ENCODE measurements at places on chromosomes 4 and X.

GRCh38 chr4:3476341-3476747 lies 13.2 kb downstream of the DOK7 start:
- DNase-seq = no peak

- DNase-seq = no peak
Measured at GRCh38 chrX:25004040-25004439, 11.7 kb downstream of the ARX start.

- DNase-seq = no peak
Measured at GRCh38 chrX:46710927-46711623, 47.8 kb downstream of the SLC9A7 start.

- DNase-seq = no peak
Measured at GRCh38 chr4:146342600-146343192, 128.4 kb downstream of the REELD1 start.

- DNase-seq = no peak
Measured at GRCh38 chrX:98141466-98141865, 1257.8 kb downstream of the RPA4 start.

- no peak for DNase-seq
Measured at GRCh38 chr4:95505799-95506198, 43.0 kb downstream of the UNC5C start.

GRCh38 chrX:54288277-54288676 lies 69.6 kb downstream of the WNK3 start:
- no peak for DNase-seq

- no peak for DNase-seq
Measured at GRCh38 chr4:34619531-34620162, 1624.7 kb downstream of the ARAP2 start.

DNA sequence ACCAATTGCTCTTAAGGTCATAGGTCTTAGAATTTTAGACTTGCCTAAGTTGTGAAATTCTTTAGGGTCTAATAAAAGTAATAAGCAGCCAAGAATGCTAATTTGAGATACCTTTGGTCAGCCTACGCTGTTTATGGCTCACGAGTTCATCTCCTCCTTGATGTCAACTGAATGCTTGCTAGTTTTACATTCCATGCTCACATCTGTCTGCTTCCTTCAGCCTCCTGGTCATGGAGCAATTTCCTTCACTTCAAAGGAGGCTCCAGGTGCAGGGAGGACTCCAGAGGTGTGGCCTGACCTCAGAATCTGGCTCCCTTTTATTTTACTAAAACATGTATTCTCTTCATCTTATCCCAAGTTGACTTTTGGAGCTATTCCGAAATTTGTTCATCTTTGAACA lies 23.3 kb upstream of the LNX1 start:
- DNase-seq = no peak

GRCh38 chr4:10098780-10099160 lies 17.8 kb downstream of the WDR1 start:
- DNase-seq = peak; percentile 51

DNA sequence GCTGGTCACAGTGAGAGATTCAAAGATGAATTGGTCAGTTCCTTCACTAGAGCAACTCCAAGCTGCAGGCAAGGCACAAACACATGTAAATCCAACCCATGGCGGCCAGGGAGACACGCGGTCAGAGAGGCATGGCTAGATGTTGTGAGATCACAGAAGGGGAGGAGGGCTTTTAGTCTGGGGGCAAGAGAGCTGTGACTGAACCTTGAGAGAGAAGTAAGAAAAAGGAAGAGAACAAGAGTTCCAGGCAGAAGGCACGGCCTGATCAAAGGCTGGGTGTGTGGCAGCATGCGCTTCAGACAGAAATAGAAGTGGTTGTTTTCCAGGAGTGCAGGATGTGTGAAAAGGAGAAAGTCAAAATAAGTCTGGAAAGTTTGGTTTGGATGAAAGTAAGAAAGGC lies 15.9 kb downstream of the CCDC149 start:
- DNase-seq = no peak

- no peak for DNase-seq
Measured at GRCh38 chr4:158799856-158800255, 31.0 kb downstream of the FNIP2 start.

GRCh38 chr4:89123451-89123851 lies 12.1 kb downstream of the TIGD2 start:
- no peak for DNase-seq

DNA sequence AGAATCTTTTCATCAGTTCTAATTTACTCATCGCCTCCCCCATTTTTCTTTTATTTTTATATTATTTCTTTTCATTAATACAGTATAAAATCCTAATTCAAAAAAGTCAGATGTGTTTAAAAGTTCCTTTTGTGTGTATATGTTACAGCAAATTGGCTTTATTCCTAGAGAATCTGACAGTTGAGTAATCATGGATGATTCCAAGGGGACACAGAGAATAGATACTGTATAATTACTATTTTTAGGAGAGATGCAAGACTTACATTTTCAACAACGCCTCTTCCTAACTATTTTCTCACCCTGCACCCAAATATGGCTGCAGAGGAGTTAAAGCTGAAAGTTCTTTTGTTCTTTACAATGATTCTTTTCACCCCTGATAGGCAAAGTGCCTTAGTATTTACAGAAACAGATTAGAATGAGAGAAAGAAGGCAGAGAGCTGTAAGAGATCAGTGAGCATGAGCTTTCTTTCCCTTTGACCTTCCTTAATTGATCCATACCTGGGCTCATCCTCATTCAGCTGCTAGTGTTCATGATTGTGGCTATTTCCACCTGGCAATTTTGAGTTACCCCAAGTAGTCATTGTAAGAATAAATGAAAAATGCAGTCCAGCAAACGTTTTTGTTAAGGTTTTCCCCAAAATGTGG lies 210.8 kb downstream of the SLC4A4 start:
- no peak for DNase-seq

GRCh38 chr4:25834411-25835107 lies 28.2 kb downstream of the SEL1L3 start:
- no peak for DNase-seq

DNA sequence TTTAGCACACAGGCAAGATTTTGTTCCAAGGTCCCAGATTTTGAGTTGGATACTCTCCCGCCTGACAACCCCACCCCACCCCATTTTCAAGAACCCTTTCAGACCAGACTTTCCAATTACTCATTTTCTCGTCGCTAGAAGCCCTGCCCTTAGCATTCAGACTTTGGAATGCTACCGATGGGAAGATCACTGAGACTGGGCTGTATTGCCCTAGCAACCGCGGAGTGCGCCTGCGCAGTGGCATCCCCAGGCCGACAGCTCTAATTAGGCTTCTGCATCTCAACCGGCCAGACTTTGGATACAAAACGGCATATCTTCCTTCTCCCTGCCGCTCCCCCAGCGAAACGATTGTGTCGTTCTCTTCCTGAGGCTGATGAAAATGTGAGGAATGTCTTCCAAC lies 3.4 kb downstream of the MAGEE2 start:
- DNase-seq = no peak

DNA sequence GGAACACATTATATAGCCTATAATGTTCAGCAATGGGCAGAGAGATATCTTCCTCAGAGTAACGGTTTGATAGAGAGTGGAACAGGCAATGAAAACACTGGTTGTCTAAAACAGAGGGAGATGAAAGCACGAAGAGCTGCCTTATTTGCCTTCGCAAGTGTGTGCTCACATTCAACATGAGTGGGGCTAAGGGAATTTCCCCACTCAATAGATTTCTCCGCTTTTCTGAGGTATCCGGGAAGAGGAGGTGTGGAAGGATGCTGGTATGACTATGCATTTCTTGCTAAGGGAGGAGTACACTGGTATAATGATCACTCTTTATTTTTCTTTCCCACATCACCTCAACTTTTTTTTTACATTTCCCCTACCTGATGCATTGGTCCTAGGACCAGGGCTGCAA lies 7.8 kb upstream of the GPR82 start:
- no peak for DNase-seq

- DNase-seq = no peak
Measured at GRCh38 chr4:147638942-147639341, 21.7 kb downstream of the TMEM184C start.

GRCh38 chr4:155681886-155682285 lies 15.2 kb downstream of the GUCY1A1 start:
- no peak for DNase-seq

DNA sequence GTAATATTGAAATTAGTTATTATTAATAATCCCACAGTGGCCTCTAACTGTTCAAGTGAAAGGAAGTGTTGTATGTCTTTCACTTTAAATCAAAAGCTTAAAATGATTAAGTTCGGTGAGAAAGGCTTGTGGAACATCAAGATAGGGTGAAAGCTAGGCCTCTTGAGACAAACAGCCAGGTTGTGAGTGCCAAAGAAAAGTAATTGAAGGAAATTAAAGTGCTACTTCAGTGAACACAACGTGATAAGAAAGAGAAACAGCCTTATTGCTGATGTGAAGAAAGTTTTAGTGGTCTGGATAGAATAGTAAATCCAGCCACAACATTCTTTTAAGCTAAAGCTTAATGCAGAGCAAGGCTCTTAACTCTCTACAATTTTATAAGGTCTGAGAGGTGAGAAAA lies 42.6 kb upstream of the IL13RA2 start:
- no peak for DNase-seq

- DNase-seq = no peak
Measured at GRCh38 chr4:168711197-168712140, 214.6 kb downstream of the PALLD start.

- peak; percentile 35 for DNase-seq
Measured at GRCh38 chrX:78104447-78105176, 564 bp downstream of the PGK1 start.

- no peak for DNase-seq
Measured at GRCh38 chr4:54254915-54255246, 25.8 kb downstream of the PDGFRA start.

GRCh38 chrX:130124577-130124976 lies 14.3 kb upstream of the ELF4 start:
- no peak for DNase-seq

GRCh38 chr4:15291122-15291521 lies 136.7 kb upstream of the C1QTNF7 start:
- DNase-seq = no peak

GRCh38 chr4:15479913-15480185 lies 10.2 kb downstream of the CC2D2A start:
- DNase-seq = no peak

All from activated T-cell treated with anti-CD3 and anti-CD28 coated beads, Interleukin-2, amount 50 U/mL, for 1 hour (primary cell).